ENCODE measurements at places on chromosomes 12 and 14.

- no peak for DNase-seq
Measured at GRCh38 chr12:132373901-132374611, 44.7 kb upstream of the GALNT9 start.

- DNase-seq, result peak; percentile 16
Measured at GRCh38 chr14:37251775-37252174, 54.0 kb downstream of the MIPOL1 start.

- no peak for DNase-seq
Measured at GRCh38 chr12:132079200-132079599, 64.9 kb downstream of the DDX51 start.

DNA sequence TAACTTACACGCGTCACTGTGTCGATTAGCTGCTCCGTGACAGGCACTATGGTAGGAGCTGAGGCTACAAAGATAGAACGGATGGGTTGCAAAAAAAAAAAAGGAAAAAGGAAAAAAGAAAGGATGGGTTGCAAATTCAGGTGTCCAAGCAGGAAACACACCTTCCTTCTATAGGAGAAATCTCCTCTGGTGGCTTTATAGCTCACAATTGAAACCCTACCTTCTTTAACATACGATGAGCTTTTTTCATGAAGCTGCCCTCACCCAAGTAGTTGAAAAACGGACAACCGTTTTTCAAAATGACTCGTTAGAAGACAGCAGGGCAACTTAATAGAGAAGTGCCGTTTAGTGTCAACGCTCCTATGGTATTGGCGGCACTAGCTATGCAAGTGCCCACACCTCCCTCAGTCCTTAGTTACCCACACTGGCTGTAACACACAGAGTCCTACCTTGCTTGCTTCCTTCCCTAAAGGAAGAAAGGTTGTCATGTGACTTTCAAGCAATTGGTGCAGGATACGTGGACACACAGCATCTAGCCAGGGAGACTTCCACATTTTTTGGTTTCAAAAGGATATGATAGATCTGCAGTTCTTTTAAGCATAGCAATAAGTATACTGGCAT, 682 bp upstream of the TRIP11 start:
- DNase-seq, result peak; percentile 55

GRCh38 chr12:103498990-103499389, 3.2 kb upstream of the C12orf42 start:
- no peak for DNase-seq

- no peak for DNase-seq
Measured at GRCh38 chr12:115620816-115621215, 656.7 kb downstream of the MED13L start.

GRCh38 chr14:77709412-77709811, 1.5 kb downstream of the SLIRP start:
- DNase-seq, result no peak

DNA sequence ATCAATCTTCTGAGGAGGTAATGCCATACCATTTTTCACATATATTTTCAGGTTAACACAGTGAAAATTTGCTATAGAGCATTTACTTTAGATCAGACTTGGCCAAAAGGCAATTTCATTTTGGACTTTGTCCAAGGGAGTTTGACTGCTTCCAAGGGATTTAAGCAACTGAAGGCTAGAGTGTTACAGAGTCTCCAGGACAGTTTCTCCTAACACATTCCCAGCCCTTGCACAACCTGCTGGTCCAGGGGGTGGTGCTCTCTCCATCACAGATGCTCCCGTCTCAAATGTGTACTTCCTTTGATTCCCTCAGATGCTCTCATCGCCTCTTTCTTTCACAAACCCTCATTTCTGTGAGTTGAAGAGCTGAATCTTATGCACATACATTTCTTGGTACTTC, 143.1 kb downstream of the TPH2 start:
- DNase-seq, result no peak

GRCh38 chr12:97404543-97404942, 58.1 kb upstream of the RMST start:
- peak; percentile 63 for DNase-seq

GRCh38 chr12:42987216-42987650, 397.7 kb upstream of the PRICKLE1 start:
- no peak for DNase-seq

DNA sequence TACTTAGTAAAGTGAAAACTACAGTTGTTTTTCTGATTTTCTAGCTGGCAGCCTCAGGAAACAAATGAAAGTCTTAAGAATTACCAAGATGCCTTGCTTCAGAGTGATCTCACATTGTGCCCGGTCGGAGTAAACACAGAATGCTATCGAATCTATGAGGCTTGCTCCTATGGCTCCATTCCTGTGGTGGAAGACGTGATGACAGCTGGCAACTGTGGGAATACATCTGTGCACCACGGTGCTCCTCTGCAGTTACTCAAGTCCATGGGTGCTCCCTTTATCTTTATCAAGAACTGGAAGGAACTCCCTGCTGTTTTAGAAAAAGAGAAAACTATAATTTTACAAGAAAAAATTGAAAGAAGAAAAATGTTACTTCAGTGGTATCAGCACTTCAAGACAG, 28.9 kb downstream of the RXYLT1 start:
- no peak for DNase-seq

DNA sequence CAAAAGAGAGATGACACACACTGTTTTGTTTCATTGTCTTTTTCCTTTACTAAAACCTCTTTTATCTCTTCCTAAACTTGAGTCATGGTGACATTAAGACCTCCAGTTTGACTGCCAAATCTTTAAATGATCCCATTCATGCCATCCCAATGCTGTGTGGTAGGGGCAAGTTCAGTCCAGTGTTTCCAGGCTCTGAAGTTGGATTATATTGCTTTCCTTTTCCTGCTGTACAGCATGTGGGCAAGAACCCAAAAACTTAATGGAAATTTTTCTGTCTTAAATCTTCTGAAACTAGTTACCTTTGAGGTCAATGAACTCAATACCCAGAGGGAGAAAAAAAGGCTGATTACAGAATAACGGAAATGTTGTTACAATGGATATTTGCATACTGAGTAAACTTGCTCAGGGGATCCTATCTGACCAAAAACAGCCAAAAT, 187.1 kb upstream of the FAR2 start:
- no peak for DNase-seq

DNA sequence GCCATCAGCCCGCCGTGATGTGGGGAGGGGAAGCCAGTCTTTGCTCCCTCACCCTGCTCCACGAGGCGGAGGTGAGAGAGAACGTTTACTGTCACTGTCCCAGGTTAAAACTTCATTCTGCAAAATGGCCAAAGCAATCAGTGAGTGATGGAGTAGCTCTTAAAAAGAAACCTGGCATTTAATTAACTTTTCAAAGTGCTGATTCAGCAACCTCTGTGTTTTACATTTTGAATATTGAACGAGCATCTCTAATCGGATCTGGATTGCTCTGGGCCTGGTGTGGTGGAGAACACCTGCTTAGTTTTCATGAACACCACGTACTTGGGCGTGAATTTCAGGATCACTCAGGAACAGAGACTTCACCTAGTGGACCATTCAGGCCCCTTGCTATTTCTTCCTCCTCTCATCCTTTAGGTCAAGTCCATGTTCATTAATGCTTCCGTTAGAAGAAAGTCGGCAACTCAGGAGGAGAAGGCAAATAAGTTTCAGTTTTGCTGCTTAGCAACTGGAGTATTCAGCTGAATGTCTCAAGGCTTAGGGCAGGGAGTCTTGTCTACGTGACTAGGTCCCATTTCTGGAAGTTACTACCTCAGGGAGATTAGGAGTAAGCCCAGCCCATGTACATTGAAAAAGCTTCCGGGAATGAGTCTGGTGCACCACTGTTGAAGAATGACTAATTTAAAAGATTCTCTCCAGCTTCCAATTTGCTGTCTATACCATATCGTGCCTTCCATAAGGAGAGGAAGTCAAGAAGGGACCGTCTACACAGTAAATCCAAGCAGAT, 68.2 kb downstream of the IFT43 start:
- DNase-seq, result no peak

DNA sequence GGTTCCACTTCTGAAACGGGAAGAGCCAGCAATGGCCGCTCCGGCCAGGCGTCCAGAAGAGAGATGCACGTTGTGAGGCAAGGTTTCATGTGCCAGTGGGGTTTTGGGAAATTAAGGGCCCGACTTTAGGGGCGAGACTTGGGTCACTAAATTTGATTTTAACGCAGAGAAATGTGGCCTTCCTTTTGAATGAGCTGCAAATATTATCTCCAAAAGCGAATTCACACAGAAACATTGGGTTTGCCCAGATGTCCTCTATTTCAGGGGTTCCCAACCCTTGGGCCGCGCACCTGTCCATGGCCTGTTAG, 2.3 kb upstream of the RNASE4 start:
- DNase-seq, result no peak

DNA sequence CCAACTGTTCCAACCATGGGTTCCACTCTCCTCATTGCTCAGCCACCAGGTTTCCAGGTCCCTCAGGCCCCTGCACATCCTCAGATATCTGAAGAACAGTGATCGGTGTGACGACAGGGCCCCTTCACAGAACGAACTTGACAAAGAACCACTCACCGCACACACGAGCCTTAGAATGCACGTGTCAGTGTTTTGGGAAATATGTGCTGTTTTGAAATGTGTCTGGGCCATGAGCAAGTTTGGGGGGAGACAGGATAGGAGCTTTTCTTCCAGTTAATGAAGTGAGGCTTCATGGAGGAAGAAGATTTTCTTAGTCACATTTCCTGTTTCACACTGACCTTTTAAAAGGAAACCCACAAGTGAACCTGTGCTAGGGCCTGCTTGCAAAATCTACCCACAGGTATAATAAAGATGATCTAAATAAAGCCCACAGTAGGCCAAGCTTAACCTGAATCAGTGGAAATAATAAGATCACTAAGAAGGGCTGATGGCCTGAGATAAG, 58.6 kb downstream of the ZFP36L1 start:
- no peak for DNase-seq

DNA sequence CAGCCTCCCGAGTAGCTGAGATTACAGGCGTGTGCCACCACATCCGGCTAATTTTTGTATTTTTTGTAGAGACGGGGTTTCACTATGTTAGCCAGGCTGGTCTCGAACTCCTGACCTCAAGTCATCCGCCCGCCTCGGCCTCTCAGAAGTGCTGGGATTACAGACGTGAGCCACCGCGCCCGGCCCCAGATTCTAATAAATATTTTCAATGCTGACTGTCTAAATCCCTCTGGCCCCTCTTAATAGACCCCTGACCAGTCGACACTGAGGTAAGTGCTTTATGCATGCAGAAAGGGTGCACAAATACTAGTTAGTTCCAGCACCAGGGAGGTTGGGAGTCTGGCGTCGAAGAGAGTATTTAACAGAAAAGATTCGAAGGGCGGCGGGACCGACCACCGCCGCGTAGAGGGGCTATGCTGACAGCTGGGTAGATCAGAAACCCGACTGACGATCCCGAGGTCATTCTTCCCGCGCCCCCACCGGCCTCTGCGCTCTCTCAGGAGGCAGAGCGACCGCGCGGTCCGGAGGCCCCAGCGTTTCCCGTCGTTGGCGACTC, 1.1 kb upstream of the SPATS2 start:
- no peak for DNase-seq

- no peak for DNase-seq
Measured at GRCh38 chr14:100883789-100884101, 19.8 kb downstream of the RTL1 start.

DNA sequence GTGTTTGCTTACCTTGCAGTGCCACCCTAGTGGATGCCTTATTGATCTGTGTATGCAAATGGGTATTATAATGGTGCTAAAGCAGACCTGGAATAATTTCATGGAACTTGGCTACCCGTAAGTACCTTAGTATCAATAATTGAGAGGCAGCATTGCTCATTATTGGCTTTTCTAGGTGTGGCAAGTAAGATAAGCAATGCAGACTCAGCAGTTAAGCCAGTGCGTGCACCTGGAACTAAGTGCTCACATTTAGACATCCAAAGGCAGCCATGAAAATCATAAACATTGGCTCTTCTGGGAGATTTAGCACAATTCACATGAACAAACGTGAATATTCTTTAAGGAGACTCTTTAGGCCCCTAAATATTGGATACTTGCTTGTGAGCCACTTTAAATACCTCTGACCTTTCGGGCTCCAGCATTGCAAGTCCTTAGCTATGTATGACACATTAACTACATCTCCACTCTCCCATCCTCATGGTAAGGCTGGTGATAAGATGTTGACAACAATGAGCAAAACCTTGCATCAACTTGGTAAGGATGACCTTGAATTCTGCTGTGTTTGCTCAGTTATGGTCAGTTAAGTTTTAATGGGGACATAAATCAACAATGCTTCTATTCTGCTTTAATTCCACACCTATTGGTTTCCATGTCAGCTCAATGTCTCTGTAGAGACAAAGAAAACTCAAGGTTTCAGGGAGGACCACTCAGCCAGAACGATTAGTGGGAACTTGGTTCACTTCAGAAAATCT, 112.0 kb downstream of the SLC5A8 start:
- no peak for DNase-seq

DNA sequence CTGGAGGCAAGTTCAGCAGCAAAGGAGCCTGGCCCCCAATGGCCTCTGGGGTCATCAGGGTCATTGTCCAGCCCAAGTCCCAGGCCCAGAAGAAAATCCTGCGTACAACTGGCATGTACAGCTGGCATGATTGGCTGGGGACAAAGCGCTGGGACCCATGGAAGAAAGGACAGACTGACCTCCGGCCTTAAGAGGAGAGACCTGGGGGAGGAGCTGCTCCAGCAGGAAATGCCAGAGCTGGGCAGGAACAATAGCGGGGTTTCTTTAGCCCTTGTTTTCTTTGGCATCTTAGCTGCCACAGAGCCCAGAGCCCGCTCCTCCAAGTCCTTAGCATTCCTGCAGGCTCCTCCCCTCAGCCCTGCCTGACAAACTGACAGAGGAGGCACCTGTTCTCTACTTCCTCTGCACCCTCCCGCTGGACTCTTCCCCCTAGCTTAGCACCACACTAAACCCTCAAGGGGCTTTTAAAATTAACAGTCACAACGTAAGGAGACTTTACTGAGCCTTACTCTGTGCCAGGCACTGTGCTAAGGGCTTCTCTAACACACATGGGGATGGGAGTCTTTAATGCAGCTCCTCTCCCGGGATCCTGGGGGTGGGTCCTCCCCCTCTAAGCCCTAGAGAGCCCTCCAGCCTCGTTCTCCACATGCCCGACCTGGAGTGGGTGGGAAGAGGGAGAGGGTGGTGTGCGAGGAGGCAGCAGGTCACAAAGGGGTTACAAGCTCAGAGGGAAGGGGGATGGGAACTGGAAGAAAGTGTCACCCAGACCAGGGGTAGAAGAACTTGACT, 1.8 kb upstream of the AQP5 start:
- peak; percentile 54 for DNase-seq

DNA sequence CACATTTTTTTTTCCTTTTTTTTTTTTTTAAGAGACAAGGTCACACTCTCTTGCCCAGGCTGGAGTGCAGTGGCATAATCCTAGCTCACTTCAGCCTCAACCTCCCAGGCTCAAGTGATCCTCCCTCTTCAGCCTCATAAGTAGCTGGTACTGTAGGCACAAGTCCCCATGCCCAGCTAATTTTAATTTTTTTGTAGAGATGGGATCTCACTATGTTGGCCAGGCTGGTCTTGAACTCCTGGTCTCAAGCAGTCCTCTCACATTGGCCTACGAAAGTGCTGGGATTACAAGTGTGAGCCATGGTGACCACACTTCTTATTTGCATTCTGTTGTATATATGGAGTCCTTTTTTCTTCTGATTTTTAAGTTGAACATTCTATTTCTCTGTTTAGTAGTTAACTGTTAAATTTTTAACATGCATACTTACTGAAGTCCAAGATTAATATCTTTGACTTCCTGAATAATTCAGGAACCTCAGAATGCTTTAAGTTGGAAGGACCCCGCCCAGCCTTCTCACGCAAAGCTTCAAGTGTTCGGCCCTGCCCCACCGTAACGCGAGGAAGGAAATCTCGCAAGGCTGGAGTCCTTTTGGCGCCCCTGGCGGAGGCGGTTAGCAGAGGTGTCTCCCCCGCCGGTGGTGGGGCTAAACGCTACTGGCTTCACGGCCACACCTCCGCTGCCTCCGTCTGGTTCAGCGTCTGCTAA, 21.6 kb downstream of the SPATS2 start:
- no peak for DNase-seq
